RKO (cell line): ENCODE measurements at places on chromosomes 7 and 10.

DNA sequence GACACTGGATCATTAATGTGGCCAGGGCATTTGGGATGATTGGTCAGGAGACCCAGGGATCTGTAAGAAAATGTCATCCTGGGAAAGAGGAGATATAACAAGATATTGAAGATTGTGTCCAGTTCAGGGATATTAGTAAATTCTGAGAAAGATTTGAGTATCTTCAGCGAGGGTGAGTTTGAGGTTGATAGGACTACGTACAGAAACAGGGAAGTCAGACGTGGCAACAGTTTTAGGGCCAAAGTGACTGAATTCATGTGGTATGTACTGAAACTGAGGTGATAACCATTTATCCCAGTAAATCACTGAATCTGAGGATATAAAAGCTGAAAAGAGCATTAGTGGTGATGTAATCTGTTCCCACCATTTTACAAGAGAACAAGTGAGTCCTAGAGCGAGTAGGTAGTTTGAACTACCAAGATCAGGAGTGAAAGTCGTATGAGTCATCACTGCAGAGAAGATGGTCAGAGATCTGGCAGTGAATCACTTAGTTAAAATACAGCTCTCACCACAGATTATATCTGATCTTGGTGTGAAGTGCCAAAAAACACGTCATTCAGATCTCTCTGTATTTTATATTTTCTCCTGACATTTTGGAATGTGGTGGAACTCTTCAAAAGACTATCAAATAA, 220.5 kb downstream of the CDK14 start:
- peak; percentile 90 for DNase-seq

GRCh38 chr7:18855796-18856195, 261.6 kb downstream of the TWIST1 start:
- DNase-seq, result no peak

GRCh38 chr7:20238754-20239324, 21.7 kb upstream of the MACC1 start:
- no peak for DNase-seq

DNA sequence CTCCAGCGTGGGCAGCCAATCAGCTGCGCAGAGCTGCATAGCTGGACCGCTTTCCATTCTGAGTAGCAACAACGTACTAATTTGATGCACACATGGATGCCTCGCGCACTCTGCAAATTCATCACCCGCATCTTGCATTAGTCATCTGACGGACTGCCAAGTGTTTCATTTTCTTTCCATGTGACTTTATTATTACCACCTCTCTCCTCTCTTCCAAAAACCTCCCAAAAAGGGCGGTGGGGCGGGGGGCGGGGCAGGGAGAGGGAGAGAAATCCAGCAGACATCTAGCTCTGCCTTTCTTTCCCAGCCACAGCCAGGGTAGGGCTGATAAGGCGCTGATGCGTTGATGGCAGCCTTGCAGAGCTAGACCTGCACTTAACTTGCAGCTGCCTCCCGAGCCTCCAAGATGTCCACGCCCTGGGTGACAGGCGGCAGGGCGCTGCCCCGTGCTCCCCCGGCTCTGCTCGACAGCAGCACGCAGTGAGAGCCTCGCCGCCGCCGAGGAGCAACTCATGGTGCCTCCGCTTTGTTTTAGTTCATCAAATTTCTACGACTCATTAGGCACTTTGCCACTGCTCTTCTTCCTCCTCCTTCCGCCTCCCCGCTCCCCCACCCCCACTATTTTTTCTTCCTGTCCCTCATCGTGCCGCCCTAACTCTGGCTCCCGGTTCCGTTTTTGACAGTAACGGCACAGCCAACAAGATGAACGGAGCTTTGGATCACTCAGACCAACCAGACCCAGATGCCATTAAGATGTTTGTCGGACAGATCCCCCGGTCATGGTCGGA, 147.3 kb downstream of the CELF2 start:
- peak; percentile 64 for DNase-seq

DNA sequence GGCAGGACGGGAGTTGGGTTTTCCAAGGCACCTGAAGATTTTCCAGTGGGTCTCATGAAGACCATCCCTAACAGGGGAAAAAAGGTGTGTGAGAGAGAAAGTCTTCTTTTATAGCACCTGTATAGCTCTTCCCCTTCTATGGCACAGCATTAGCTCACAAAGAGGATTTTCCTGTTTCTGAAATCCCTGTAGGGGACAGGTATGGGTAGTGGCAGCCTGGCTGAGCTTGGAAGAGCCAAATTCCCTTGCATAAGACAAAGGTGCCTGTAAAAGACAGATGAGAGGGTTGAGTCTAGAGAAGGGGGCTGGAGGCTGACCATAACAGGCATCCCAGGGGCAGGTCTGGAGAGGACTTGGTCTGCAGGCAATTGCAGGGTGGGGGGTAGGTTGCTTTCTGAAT, 63.7 kb downstream of the COL13A1 start:
- DNase-seq, result no peak

- DNase-seq, result peak; percentile 10
Observed at GRCh38 chr10:62885684-62886461, 69.7 kb upstream of the EGR2 start.

GRCh38 chr7:106273009-106273668, 11.6 kb downstream of the NAMPT start:
- no peak for DNase-seq

DNA sequence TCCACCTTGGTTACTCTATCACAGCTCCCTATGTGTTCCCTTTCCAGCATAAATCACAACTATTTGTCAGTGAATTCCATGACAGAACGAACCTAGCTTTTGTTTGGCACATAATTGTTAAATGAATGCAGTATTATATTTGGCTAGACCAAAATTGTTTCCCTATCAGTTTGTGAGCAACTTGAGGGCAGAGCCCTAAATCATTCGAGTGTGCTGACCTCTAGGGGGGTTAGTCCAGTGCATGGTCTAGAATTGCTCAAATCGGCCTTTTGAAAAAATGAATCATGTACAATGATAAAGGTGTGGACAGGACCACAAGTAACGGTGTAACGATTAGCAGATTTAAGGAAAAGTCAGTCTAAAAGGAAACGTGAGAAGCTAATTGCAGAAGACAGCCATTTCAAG, 475 bp upstream of the NRBF2 start:
- DNase-seq, result no peak

- DNase-seq, result no peak
Observed at GRCh38 chr7:28862595-28863272, 95.4 kb downstream of the TRIL start.

GRCh38 chr7:116180302-116180701, 30.0 kb upstream of the TES start:
- DNase-seq, result peak; percentile 79

DNA sequence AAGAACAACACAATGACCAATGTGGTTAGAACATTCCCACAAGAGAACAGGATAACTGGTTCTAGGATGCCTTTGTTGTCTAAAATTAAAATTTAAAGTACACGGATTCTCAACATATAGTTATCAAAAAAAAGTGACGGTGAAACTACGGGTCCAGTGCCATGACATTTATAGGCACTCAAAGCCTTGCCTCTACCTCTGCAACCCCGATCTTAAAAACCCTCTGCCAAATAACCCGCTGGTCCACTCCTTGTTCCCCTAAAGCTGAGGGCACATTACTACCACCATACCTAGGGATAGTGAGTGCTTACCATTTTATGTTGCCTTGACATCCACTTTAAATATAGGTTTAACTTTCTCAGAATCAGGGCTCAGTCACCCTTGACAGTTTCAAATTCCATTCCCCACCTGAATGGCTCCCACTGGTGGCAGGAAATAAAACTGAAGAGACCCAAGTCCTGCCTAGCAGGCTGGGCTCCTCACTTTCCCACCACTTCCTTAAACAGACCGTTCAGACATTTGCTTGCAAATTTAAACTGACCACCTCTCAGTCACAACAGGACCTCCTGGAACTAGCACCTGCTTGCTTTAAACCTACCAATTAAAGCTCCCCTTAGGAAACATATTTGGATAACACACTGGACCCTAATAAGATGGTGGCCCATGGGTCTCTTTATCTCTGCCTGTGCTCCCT, 169.9 kb upstream of the ASAH2 start:
- peak; percentile 50 for DNase-seq

- no peak for DNase-seq
Observed at GRCh38 chr10:9800571-9800970, 1217.1 kb upstream of the CELF2 start.

GRCh38 chr7:43888993-43889945, 17.1 kb downstream of the URGCP start:
- no peak for DNase-seq

- DNase-seq, result no peak
Observed at GRCh38 chr10:48779077-48779476, 94.4 kb downstream of the WDFY4 start.

GRCh38 chr10:132601567-132601966, 64.0 kb downstream of the INPP5A start:
- DNase-seq, result no peak

GRCh38 chr7:2100278-2101208, 132.2 kb downstream of the MAD1L1 start:
- no peak for DNase-seq

- no peak for DNase-seq
Observed at GRCh38 chr10:106567629-106568028, 596.9 kb downstream of the SORCS1 start.

GRCh38 chr7:3239291-3239691, 61.8 kb upstream of the SDK1 start:
- no peak for DNase-seq

- no peak for DNase-seq
Observed at GRCh38 chr7:142612237-142612881, 136.9 kb upstream of the PRSS1 start.

DNA sequence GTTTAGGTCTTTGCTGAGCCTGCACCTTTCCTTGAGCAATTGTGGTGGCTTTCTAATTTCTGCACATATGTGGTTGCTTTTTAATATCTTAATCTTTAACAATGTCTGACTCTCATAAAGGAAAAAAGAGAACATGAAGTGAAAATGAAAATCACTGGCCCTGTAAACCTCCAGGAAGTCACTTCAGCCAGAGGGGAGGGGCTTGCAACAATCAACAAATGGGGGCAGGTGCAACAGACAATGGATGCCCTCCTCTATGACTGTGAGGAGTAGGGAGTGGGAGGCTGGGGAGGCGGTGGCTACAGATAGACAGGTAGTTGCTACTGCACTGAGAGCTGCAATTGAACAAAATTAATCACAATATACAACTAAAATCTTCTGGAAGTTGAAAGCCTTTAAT, 1377.4 kb downstream of the XPNPEP1 start:
- DNase-seq, result no peak

DNA sequence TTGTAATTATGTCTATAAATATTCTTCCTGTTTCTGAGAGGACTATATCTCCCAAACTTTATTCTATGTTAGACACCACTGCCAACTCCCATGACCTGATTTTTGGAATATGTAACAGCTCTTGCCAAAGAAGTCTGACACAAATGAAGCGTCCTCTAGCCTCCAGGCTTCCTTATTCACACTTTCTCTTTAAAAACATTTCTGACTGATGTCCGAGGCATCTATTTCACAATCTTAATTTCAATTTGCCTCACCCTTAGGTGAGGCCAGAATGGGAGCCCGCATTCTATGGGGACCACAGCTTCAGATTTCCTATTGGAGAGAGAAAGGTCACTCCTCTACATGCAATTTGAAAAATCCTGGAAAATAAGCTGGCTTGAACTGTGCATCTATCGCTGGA, 873.2 kb downstream of the GATA3 start:
- DNase-seq, result no peak

DNA sequence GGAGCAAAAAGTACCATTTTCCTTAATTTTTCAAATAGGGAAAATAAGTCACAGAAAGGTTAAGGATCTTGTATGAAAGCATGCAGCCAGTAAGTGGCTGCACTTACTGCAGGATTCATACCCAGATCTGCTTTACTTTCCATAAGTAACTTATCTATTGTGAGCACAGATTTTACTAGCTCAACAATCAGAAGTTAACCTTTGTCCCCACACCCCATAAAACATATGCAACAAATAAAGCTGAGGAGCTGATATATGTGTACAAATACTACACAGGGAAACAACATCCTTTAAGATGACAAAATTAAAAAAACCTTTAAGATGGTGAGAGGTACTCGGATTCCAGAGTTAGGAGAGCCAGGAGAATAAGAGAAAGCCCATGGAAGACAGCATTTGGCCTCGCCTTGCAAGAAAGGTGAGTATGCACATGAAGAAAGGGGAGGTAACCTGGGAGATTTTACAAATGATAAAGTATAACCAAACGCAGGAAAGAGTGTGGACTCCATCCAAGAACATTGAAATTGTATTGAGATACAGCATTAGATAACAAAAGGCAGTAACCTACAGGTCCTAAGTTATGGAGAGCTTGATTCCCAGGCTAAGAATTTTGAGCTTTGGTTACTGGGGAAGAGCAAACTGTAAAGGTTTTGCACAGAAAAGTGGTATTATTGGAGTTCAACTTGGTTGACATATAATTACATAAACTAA, 87.1 kb downstream of the ITGB8 start:
- no peak for DNase-seq

DNA sequence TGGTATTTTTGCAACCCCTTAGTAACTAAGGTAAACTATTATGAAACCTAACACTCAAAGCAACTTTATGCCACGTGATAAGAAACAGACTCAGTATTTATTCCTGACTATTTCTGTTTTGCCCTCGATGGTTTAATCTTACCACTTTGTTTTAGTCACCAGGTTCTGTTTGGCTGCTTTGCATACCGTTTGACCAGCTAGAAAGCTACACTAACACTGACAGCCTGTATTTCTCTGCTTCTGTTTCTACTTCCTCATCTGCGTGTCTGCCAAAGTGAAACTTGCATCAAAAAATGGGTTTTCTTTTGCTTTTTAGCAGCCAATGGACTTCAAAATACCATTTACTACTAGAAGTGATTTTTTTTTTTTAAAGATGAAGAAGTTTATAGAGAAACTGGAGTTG, 802.5 kb downstream of the GRM8 start:
- no peak for DNase-seq

GRCh38 chr7:140300243-140301136, 97.8 kb downstream of the SLC37A3 start:
- no peak for DNase-seq

DNA sequence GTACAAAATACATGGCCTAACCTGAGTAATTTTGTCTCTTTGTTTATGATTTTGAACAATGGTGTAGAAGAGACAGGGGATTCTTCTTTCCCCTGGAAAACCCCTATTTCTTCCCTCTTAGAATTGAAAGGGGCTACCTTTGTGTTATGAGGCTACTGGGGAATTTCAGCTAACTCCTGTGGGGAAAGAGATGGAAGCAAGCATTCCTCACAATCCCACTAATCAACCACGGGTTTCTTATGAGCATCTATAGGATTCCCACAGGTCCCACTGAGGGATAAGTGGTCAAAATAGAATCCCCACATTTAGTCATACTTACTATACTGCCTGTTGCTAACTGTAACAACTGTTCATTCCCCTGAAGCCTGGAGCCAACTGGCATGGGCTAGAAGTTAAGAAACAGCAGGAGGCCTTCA, 32.2 kb upstream of the ITGB8 start:
- DNase-seq, result no peak

DNA sequence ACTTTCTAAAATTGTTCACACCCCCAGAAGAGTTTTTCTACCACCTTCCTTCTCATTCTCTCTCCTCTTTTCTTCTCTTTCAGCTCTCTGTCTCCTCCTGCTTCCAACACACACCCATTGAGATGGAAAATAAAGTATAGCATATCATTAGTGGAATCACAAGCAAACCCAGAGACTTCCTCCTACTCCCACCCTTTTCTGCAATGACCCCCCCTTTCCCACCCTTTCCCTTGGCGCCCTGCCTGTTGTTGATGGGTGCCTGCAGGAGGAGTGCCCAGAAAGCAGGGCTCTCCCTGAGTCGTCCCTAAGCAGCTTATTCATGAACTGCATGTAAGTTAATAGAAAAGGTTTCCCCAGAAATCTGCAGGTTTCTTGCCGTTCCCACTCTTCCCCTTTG, 300.0 kb downstream of the PLXNA4 start:
- DNase-seq, result no peak

GRCh38 chr10:10860455-10860976, 157.2 kb upstream of the CELF2 start:
- peak; percentile 40 for DNase-seq
